Stimulated activated CD8-positive, alpha-beta memory T cell treated with anti-CD3 and anti-CD28 coated beads, Interleukin-4, amount 100 ng/mL, for 1 hour (primary cell): ENCODE measurements at places on chromosomes 7 and 10.

GRCh38 chr7:122550545-122550944, 148.4 kb downstream of the RNF133 start:
- no peak for DNase-seq

- no peak for DNase-seq
Measured at GRCh38 chr10:14691359-14691758, 83.3 kb downstream of the FAM107B start.

DNA sequence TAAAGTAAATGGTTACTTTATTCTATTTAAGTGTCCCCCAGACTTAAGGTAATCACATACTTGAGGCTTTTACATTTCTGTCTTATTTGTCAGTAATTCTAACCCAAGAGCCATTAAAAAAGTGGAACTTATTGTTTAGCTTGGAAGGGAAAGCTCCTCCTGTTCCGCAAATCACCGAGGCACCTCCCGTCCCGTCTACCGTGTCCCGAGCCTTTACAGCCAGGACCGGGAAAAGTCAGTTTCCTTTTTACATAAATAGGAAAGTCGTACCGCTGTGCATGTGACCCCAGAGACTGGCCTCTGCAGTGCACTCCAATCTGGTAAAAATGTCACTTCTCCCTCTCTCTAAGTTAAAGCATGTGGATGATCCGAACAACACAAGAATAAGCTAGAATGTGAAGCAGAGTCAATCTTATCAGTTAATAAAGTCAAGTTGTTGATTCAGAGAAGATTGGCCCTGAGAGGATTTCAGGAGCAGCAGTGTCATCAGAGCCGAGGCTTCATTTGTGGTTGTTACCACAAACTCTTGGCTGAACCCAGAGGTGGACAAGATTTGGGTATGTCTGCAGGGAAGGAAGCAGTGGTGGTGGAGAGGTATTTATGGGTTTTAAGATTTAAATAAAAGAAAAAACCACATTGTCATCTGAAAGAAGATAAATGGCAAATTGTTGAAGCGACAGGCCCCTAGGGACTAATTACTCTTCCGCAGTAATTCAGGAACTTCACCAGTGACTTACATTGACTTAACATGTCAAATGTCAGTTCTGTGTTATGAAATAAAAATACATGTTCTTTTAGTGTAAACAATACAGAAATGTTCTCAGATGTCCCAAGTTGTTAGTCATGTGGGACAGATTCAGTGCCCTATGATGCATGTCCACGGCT, 316.6 kb upstream of the ZNF32 start:
- DNase-seq = no peak

GRCh38 chr7:94908323-94909178, 1.2 kb downstream of the PPP1R9A start:
- no peak for DNase-seq

- no peak for DNase-seq
Measured at GRCh38 chr10:7998831-7999230, 55.7 kb upstream of the GATA3 start.

- no peak for DNase-seq
Measured at GRCh38 chr7:129435414-129435829, 1.2 kb downstream of the STRIP2 start.

DNA sequence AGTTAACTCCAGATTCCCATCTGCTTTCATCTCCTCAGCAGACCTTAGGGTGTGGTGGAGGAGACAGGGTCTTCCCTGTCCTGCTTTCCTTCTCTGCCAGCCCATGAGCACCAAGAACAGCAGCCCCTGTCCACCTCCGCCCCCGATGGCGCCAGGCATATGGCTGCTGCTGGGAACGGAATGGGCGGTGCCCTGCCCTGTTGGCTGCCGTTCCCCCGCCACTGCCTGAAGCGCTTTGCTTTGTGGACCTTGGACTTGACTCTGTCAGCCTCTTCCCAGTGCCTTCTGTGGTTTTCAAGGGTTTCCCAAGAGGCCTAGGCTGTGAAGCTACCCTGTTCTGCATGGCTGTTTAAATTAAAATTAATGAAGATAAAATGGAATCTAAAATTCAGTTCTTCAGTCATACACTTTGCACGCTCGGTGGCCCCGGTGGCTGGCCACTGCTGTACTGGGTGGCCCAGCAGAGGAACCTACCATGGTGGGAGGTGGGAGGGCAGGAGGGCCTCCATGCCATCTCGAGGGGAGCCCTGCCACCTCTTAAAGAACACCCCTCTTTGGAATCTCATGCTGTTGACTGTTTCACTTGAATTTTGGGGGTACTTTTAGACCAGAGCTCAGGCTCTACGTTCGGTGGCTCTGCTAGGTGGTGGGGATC, 78.7 kb downstream of the NKX6-2 start:
- no peak for DNase-seq

DNA sequence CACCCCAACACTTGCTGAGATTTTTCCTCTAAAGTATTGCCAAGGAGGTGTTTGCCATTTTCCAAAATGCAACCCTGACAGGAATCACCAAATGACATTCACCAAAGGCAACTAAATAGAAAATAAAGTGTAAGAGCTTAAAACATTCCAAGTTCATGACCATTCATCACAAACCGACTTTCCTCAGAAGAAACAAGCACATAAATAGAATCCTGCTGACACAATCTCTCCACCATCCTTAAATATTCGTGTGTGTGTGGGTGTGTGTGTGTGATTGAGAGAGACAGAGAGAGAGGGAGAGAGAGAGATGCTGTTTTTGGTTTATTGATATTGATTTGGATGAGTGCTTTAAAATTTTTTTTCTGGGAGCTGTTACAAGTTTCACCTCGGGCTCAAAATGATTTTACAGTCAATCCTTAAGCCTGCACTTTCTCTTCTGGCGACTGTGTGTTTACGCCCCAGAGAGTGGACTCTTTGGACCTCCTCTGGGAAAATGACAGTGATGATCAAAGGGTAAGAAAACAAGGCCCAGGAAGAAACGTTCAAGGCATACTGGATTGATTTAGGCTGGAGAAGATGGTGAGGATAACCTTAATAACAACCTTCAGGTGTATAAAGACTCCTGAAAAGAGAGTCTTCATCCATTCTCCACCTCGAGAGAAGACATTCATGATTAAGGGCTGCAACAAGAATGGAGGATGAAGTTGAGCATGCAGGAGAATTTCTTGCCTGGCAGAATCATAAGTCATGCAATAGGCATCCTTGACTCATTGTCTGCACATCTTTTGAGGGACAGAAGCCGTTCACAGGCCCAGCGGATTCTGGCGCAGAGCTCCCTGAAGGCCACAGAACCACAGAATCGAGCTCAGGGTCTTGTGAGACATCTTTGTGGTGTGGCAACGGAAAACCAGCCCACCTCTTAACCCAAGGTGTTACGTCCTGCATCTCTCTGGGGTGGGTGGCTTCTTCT, 104.4 kb upstream of the FGFR2 start:
- no peak for DNase-seq

DNA sequence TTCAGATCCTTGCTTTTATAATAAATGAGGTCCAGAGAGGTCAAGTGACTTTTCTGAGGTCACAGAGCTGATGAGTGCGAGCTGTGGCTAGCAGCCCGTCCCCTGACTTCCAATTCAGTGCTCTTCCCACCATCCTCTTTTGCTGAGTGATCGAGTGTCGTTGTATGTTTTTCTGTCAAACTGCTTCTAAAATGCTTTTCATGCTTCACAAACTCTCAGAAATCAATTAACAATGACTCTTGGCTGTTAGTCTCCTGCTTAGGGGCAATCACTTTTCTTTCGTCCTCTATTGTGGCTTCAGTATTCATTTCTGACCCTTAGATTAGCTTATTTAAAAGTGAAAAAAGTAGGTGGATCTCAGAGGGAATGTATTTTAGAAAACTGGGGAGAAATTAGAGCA, 423.7 kb downstream of the DPP6 start:
- DNase-seq = no peak

DNA sequence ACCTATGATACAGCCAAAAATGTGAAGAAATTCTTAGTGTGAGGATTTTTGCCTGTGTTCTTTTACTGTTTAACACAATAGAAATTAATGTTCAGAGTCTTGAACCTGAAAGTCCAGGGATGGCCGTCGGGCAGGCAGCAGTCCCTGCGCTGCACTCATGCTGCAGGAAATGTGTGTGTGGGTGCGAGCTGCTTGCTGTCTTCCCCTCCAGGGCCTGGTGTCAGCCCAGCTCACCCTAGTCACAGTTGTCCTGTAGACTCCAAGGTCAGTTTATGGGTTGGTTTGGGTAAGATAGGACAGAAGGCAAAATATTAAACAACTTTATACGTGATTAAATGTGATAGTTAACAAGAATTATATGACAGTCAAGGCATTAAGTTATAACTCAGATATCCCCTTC, 78.7 kb downstream of the DYNC2I1 start:
- no peak for DNase-seq

- DNase-seq = no peak
Measured at GRCh38 chr7:133314084-133314483, 61.2 kb downstream of the EXOC4 start.

DNA sequence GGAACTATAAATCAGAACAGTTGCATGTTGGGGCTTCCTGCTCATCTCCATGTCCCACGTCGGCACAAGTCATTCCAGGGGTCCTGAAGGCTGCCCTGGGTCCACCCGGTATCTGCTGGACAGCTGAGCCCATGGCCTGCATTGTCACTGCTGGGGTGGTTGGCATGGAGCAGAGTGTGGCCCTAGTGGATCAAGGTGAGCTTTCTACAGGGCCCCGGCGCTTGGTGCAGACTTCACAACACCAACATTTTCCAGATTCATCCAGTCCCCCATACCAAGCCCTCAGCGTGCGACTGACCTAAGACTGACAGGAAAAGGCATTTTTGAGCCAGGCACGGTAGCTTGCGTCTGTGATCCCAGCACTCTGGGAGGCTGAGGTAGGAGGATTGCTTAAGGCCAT, 175.5 kb upstream of the LYZL2 start:
- DNase-seq = no peak

DNA sequence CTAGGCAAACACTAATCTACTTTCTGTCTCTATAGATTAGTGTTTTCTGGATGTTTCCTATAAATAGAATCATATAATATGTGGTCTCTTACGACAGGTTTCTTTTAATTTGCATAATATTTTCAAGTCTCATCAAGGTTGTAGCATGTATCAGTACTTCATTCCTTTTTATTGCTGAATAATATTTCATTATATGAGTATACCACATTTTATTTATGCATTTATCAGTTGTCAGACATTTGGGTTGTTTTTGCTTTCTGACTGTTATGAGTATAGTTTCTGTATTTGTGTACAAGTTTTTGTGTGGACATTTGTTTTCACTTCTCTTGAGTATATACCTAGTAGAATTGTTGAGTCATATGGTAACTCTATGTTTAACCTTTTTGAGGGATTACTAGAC, 48.2 kb downstream of the SHOC2 start:
- DNase-seq = no peak
